Forelimb muscle (tissue), 1 donor: ENCODE measurements at places on chromosomes 7 and 10. TPM values are rescaled to one million over a fixed set of nuclear protein-coding genes. Genes with fewer than 3 reads are reported as not detected.

SPDYE9 gene
- 0.20 TPM for polyA plus RNA-seq

ANKRD61 gene
- polyA plus RNA-seq: 1.0 TPM

TLX1 gene
- polyA plus RNA-seq: not detected

AGAP6 gene
- polyA plus RNA-seq: 18.5 TPM

UNCX gene
- polyA plus RNA-seq: not detected

BMPER gene
- 3.6 TPM for polyA plus RNA-seq

POLR2J2 gene
- polyA plus RNA-seq: 2.7 TPM

RELN gene
- 3.5 TPM for polyA plus RNA-seq

SLC39A12 gene
- not detected for polyA plus RNA-seq

TLL2 gene
- 2.1 TPM for polyA plus RNA-seq

DNAH11 gene
- polyA plus RNA-seq: 0.30 TPM

VWA2 gene
- 0.48 TPM for polyA plus RNA-seq

SFXN4 gene
- 24.0 TPM for polyA plus RNA-seq

AKR1C4 gene
- not detected for polyA plus RNA-seq

PON3 gene
- 3.8 TPM for polyA plus RNA-seq
